ENCODE measurements at places on chromosomes 3 and 15.

- DNase-seq: peak; percentile 51
These were observed at the start of gene ACAD11 for GRCh38 chr3:132659365-132660051. TSS of gene ACAD11 (minus strand) at chr3:132659809. CDS start at chr3:132659751, 58 bp downstream.

GRCh38 chr3:117407317-117407716 lies 697.7 kb downstream of the TUSC7 start:
- DNase-seq: no peak

GRCh38 chr15:55281517-55282228 lies 7.9 kb downstream of the RAB27A start:
- no peak for DNase-seq

DNA sequence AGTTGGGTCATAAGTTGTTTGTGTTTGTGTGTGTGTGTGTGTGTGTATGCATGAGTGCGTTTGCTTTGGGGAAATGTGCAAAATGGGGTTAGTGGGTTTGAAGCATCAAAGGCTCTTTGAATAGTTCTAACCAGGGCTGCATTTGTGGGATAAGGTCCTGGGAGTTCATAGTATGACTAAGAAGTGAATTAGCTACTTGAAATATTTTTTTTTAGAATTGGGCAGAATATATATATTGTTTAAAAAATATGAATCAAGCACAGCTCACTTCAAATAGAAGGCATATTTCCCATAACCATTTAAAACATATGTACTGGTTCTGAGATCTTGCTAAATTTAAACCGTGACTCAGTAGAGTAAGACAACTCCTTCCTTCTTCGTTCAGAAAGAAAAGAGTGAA lies 43.1 kb downstream of the IGF2BP2 start:
- peak; percentile 31 for DNase-seq

DNA sequence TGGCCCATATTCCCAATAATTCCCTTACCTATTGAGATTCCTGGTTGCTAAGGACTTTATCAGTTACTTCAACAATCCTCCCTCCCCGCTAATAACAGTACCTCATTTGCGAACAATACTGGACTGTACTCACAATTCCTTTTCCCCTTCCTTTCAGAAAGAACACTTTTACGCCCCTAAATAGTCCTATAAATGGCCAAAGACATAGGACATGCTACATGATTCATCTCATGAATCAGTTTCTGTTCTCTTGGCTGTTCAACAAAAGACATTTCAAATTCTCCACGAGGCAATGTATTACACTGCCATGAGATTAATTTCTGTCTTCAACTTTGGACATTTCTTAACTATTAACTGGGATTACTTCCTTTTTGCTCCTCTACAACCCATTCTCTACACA lies 264.4 kb downstream of the TIGIT start:
- DNase-seq: no peak

DNA sequence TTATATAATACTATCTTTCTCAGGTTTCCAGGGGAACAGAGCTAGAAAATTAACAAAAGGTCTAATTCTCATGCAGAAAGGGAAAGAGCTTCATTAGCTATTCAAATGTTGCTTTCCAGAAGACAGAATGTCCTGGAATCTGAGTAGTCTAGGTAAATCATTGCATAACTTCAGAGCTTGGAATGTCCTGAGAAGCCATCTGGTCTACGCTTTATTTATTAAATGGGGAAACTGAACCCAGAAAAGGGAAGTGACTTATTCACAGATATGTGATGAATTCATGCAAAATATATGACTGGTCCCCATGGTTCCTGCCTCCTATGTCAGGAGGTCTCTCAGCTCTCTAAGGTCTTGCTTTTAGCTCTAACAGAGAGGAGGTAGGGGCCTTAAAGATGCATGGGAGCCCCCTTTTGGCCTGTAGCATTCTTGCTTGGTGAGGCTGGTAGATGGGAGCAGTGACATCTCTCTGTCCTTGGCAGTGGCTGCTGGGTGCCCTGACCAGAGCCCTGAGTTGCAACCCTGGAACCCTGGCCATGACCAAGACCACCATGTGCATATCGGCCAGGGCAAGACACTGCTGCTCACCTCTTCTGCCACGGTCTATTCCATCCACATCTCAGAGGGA lies 99.2 kb downstream of the CEMIP start:
- DNase-seq: no peak

DNA sequence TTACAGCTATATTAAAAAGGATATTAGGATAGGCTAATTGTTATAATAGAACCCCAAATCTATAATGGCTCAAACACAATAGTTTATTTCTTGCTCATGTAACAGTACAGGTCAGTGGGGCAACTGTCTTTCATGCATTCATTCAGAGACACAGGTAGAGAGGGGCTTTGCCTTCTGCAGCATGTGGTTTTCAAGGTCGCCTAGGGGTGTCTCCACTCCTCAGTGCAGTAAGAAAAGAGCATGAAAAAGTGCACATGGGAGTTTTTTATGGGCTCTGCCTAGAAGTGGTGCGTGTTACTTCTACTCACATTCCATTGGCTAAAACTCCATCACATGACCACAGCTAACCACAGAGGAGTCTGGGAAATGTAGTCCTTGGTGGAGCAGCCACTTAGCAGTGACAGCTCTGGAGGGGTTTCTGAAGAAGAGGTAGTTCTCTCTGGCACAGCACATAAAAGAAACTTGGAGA lies 1.8 kb downstream of the ZBTB38 start:
- peak; percentile 83 for DNase-seq

DNA sequence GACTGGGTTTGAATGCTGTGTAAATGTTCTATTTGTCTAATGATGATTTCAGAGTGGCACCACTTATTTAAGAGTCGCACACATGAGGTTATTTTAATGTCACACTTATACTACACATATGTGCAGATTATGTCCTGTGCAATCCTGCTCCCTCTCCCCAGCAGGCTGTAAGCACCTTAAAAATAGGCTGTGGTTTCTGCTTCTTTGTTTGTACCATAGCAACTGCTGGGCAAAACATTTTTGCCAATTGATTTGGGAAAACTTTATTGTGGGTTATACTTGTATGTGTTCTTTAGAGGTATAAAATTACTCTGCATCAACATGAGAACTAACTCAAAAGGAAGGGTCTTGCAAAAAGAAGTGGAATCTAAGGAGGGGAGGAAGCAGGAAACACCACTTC lies 318.5 kb downstream of the NTRK3 start:
- DNase-seq: no peak

Data from HS-27A (cell line).